Fibroblast of mammary gland (primary cell): ENCODE measurements at places on chromosomes 2 and 18.
A peak's percentile ranks its signal among the peaks of the same experiment; 100 is the strongest.

DNA sequence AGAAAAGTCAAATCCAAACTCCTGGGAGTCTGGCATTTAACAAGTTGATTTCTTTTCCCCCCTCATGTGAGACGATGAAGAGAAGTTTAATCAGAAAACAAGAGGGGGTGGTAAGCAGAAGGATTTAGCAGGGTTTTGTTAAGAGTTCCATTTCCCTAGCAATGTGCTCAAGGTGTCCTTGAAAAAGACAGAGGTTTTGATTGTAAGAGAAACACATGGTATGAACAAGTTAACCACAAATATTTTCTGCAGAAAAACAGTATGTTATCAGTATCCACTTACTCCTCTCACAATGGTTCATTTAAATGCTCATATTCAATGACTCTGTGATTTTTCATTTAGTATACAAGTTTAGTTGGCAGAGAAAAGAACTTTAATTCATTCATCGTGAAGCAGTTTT, 26.8 kb downstream of the LAMA1 start:
- no peak for DNase-seq

GRCh38 chr2:226738191-226738820, 61.3 kb downstream of the IRS1 start:
- no peak for DNase-seq

DNA sequence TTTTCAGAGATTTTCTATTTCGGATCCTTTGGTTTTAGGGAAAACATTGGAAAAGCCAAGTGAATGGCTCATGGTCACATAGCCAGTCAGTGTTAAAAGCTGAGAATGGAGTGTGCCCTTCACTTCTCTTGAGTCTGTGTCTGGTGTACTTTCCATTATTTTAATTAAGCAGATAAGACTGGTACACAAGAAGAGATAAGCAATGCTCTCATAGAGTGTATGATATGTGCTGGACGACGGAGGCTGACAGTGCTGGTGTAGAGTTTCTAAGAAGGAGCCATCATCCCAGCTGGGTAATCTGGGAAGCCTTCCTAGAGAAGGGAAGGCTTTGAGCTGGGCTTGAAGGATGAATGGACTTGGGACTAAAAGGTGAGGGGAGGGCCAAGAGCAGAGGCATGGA, 93.3 kb downstream of the SPTBN1 start:
- no peak for DNase-seq

DNA sequence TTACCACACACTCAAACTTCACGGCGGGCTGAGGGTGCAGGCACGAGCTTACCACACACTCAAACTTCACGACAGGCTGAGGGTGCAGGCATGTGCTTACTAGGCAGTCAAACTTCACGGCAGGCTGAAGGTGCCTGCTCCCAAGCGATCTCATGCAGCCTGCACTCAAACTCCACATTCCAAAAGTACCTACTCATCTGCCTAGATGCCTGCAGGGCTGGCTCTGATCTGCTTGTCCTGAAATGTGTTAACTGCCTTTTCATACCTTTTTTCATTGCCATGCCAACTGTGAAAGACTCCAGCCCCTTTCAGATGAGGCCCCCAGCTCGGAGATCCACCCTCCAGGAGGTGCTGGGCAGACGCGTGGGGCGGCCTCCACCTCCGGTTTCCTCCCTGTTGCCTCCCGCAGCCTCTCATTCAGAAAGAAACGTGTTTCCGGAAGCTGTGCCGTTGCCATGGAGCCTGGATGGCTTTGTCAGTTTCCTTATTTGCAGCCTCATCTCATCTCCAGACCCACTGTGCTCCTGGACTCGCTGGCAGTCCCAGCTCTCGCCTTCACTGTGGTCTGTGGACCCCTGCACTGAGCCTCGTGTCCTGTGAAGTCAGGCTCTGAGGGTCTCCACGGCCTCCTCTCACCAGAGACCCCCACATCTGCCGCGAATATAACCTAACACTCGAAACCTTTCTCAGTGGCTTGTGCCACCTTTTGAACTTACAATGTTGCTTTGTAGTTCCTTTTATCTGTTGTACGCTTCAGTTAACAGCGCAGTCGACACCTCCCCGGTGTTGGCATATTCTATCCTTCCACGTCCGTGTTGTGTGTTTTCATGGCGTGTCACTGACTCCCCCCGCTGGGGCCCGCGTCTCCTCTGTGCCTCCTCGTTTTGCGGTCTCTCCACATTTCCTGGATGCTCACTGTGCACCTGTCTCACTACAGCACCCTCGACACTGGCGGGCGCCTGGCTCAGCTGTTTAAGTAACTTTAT, 106.1 kb upstream of the ALKAL2 start:
- no peak for DNase-seq

- no peak for DNase-seq
These were observed 26.4 kb downstream of the DNMT3A start for GRCh38 chr2:25315316-25315680.

DNA sequence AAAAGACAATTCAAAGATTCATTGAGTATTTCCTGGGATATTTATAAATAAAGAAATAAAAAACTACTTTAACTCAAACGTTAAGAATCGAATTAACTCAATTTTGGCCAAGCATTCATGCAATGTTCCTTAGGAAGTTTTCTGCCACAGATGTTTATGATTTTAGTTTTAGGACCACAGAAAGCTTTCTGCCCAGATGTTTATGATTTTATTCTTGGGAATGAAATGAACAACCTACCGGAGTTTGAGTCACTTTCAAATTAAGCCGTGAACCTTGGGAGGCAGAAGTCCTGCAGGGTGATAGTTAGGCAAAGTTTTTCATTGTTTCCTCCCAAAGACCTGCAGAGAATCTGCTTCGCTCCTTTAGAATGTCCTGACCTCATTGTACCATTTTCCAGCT, 34.7 kb upstream of the MBP start:
- peak; percentile 91 for DNase-seq

DNA sequence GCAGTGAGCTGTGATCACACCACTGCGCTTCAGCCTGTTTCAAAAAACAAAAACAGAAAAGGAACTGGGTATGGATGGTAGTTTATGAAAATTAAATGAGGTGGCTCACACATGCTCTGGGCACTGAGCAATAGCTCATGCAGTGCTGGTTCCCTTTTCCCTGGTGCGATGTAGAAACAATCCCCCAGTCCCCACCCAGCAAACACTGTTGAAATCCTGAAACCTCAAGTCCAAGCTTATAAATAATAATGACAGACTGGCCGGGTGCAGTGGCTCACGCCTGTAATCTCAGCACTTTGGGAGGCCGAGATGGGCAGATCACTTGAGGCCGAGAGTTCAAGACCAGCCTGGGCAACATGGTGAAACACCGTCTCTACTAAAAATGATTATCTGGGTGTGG, 55.4 kb upstream of the SMAD2 start:
- no peak for DNase-seq

GRCh38 chr2:82139979-82140611, 1835.5 kb upstream of the LRRTM1 start:
- no peak for DNase-seq

- no peak for DNase-seq
These were observed 213.0 kb upstream of the RAB6C start for GRCh38 chr2:129766374-129766993.

DNA sequence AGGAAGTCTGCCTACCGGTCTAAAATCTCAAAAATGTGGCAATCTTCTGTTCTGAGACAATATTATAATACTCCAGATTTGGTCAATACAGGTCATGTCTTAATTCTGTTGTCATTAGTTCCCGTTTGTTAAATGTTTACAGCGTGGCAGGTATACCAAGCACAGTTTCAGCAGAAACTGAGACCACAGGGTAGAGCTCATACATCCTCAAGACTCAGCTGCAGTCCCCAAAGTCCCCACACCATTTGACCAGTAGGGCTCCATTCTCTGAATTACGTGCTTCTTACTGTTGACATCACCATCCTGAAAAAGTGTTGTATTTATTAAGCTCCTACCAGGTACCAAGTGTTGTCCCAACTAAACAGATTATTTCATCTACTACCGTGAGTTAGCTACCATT, 157.1 kb downstream of the MC4R start:
- DNase-seq: no peak

- DNase-seq: no peak
These were observed 106.0 kb downstream of the CYP26B1 start for GRCh38 chr2:72041638-72042111.

- DNase-seq: no peak
These were observed 71.8 kb upstream of the UGP2 start for GRCh38 chr2:63769915-63770314.

GRCh38 chr2:79327460-79327859, 167.9 kb upstream of the REG3A start:
- no peak for DNase-seq

DNA sequence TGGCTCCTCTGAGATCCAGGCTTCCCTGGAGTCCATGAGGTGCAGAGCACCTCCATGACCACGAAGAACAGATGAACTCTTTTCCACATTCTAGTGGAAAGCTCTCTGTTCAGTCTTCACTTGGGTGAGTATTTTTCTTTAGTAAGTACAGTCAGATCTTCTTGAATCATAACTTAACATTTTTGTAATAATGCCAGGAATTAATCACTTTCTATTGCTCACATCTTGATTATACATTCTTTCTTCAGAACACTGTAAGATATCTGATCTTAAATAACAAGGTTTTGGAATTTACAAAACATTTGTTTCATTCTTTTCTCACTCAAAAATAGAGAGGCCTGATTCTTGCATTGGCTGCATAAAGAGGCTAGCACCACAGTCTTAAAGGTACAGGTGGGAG, 45.4 kb upstream of the RND3 start:
- peak; percentile 64 for DNase-seq

DNA sequence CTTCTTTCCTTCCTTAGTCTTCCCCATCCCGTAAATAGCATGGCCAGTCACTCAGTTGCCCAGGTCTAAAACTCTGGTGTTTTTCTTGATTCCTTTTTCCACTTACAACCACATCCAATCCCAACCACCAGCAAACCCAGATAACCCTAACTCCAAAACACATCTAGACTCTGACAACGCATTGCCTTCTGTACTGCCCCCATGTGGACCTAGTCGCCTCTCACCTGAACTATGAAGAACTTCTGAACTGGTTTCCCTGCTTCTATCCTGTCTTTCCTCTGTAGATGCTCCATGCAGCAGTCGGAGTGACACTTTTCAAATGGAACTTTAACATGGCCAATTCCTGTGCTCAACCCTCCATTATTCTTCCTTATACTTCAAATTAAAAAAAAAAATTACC, 26.5 kb downstream of the ST6GAL2 start:
- no peak for DNase-seq

DNA sequence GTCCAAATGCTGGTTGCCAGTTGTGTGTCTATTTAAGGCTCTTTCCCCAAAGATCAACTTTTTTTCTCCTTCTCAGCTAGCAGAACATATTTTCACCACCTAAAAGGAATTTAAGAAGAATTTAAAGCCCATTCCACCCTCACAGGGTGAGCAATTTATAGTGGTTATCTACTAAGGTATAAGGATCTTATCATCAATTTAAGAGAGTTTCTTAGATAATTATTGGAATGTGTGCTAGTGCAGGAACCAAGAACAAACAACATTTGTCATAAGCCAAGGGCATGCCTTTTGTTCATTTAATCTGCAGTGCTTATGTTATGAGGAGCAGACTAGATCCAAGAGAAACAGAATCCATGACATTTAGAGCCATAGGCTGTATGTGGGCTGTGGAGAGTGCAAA, 37.2 kb downstream of the NLRC4 start:
- DNase-seq: no peak

DNA sequence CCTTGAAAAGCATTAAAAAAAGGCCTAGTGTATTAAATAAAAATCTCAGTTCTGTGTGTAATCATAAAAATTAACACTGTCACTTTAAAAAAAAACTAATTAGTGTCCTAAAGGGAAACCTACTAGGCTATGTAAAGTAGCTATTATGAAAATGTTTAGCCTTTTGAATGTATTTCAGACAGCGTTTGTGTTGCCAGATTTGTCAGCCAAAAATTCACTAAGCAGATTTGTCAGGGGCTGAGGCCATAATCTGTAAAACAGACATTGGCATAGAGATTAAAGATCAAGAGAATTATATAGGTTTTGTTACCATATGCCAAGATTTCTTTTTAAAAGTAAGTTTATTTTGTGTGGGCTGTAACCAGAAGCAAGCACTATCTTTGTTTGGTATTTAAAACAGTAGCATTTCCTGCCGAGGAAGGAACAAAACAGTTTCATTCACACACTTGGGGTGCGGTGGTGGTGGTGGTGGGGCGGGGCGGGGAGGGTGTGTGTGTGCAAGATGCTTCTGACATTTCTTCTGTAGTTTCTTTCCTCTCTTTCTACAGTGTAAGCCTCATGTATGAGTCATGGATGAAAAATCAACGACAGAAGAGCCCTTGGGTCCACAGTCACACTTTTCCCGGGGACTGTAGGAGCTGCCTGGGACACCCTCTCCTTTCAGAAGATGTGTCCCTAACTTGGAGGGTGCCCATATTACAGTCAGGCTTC, 328.5 kb upstream of the FANCL start:
- DNase-seq: no peak
